ENCODE measurements at places on chromosomes 2 and 18.

GRCh38 chr2:20225294-20226151 is 593 bp upstream of the SDC1 start:
- peak; percentile 71 for DNase-seq

DNA sequence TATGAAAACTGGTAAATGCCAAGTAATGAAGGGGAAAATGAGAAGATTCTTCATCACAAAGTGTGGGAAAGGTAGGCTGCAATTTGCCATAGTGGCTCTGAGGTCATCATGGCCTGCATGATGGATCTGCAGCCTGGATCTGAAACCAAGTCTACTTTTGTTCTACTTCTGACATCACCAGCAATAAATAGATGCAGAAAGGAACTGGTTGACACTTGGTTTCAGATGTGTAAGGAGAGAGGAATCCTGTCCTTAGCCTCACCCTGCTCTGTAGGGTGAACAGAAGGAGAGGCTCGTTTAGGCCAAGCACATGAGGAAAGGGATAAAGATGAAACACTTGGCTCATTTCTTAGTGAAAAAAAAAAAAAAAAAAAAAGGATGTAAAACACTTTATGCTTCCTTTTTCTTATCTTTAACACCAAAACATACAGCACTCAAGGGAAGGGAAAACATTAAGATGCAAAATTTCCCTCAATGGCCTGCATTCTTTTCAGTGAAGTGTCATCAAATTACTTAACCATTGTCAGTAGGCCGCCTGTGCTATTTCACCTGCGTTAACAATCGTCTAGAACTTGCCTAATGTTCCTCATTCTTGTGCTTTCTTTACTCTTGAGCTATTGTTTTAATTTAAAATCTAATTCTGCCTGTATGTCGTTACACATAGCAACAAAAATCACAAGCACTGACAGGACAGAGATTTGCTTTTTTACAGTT is 3.9 kb downstream of the NEB start:
- DNase-seq, result no peak

GRCh38 chr2:98020992-98021713 is 25.4 kb upstream of the TMEM131 start:
- DNase-seq, result no peak

GRCh38 chr2:46335391-46336282 is 38.4 kb downstream of the EPAS1 start:
- DNase-seq, result peak; percentile 49

- DNase-seq, result no peak
Observed at GRCh38 chr18:4144201-4144600, 310.9 kb downstream of the DLGAP1 start.

DNA sequence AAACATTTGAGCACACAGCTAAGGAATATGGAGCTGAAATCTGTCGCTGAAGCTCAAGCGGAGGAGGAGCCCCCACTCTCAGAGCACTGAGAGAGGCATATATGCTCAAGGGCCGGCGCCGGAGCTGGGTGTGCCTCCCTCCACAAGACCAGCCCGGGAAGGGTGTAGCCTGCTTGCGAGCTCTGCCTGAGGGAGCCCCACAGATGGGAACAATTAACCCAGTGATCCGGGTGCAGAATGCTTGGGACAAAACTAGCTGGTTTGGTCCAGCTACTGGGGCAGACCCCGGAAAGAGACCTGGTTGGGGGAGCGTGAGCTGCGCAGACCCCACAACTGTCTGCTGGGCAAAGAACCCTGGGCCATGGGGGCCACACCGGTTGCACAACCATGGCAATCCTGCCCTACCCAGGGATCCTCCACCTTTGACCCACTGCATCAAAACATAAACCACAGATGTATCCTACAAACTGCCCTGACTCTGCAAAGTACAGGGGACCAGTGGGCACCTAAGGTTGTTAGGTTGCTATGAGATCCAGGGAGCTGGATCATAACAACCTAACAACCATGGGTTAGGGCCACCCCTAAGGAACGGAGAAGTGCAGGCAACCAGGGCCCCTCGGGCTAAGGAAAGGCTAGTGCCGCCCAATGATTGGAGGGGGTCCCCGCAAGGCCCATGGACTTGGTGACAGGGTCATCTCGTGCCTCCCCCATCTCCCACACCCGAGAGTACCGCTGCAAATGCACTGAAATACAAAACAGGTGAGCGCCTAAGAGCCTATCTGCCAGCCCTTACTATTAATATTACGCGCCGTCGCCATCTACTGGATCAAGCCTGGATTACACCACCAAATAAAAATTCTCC is 53.4 kb upstream of the SCN1A start:
- DNase-seq, result peak; percentile 50

GRCh38 chr2:3042601-3043585 is 334.7 kb downstream of the EIPR1 start:
- DNase-seq, result no peak

DNA sequence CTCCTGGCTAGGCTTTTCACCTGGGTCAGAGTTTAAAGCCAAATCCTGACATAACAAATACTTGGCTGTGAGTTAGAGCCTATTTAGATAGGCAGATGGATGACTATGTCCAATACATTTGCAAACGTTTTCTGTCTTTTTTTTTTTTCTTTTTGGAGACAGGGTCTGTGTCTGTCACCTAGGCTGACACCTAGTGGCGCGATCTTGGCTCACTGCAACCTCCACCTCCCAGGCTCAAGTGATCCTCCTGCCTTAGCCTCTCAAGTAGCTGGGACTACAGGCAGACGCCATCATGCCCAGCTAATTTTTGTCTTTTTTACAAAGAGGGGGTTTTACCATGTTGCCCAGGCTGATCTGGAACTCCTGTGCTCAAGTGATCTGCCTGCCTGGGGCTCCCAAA is 124.8 kb downstream of the DYM start:
- no peak for DNase-seq

DNA sequence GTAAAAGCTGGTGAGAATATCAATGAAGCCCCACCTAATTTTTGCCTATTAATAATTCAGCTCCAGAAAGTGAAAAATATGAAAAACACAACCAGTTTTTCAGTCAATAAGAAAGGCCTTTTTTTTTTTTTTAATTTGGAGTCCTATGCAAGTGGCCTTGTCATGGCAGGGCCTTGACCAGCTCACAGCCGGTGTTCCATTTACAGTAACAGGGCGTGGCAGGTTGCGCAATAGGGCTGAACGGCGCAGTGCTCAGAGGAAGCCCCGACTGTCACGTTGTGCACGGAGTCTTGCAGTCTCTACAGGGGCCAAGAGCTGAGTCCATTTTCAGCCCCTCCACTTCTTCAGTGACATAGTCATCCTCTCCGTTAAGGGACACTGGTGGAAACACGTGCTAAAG is 184.1 kb upstream of the FN1 start:
- DNase-seq, result peak; percentile 65

All from LoVo (cell line).